Activated T-helper 1 cell treated with anti-CD3 and anti-CD28 coated beads, Interleukin-2, amount 50 U/mL, for 16 hours (primary cell): ENCODE measurements at places on chromosomes 4 and X.

GRCh38 chrX:148620023-148620422, 119.6 kb downstream of the AFF2 start:
- DNase-seq = no peak

DNA sequence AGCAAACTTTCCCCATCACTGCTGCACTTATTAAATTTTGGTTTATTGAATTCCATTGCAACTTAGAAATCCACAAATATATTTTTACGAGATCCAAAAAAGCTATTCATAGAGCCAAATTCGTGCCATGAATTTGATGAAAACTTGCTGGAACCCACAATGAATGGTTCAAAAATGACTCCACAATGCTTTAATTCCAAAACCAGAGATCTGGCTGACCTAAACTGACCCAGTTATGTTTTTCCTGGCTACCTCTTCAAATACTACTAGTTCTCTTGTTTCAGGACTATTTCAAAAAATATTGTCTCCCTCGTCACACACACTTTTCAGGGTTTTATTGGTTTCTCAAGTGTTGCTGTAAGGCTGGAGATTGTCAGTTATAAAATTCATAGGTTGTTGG, 474.8 kb downstream of the PDGFC start:
- no peak for DNase-seq

DNA sequence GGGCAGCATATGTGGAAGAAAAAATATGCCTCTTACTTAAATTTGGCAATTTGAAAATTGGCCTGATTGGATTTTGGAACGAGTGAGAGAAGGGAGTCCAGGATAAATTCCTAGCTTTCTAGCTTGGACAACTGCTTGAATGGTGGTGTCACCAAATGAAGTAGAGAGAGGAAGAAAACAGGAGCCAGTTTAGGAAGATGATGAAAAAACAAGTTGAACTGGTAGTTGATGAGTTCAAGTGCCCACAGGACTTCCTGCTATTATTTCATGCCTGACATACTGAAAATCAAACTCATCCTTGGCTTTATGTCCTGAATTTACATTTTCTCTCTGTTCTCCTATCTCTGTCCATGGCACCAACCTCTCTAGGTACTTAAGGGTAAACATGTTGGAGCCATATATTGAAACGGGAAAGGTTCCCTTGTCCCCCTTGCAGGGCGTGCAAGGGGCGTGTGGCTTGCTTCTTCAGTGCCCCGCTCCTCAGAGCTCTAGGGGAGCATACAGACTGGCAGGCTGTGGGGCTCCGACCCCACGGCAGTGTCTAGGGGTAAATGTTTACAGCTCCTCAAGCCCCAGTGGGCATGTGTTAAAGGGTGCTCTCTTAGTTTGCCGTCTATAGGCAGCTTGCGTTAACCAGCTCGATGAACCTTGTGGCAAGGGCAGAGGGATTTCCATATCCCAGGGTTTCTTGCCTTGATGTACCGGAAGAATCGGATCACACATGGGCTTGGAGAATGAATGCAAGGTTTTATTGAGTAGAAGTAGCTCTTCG, 250.7 kb upstream of the PGRMC2 start:
- DNase-seq = no peak

DNA sequence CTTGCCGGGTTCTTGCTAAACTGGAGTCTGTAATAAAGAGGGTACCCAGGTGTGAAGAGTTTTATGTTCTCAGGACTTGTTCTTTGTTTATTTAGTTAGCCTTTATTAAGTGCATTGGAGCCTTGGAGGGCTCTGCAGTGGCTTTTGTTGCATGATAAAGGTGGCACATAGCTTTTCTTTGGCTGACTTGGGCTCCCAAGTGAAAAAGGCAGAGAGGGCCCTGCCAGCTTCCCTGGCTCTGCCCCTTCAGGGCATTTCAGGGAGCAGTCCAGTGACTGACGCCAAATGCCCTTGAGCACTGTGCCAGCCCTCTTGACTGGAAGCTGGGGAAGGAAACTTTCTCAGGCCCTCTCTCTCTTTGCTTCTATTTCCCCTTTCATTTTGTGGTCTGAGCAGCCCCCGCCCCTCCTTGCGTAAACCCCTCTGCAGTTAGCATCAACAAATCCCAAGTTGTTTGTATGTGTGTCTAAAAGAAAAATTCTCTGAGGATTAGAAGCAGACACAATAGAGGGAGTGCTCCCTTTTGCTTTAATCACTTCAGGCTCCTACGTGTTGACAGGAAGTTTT, 152.2 kb downstream of the NHS start:
- DNase-seq = no peak

GRCh38 chrX:13064599-13065143, 20.3 kb upstream of the FAM9C start:
- DNase-seq = no peak

- no peak for DNase-seq
These were observed 320.3 kb upstream of the TECRL start for GRCh38 chr4:64729561-64729960.

DNA sequence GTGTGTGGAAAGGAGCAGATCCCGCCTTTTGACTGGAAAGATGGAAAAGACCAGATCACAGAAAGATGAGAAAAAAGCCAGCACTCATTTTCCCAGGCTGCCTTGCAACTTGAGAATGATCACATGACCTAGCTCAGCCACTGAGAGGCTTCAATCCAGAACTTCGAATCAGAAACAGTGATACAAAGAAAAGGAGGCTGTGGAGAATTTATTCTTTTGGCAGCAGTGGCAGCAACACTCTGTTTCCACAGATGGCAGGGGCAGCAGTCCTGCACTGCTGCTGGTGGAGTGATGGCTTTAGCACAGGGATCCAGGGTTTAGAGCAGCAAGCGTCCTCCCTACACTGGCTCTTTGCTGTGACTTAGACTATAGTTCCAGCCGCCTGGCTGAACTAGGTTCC, 77.8 kb upstream of the SH3RF1 start:
- no peak for DNase-seq

DNA sequence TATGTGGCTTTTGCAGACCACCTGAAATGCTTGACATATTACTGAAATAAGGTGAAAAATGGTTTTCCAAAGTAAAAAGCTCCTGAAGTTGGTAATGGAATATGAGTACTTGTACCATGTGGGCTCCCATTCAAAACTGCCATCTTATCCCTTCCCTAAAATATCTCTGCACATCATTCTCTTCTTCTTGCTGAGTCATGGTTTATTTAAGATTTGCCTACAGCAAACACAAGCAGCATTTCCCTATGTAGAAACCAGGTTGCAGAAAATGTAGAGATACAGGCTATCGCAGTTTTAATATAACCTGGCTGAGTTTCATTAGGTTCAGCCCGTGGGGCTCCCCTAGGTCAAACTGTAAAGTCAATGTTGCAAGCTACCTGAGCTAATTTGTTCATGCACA, 270.1 kb downstream of the NLGN4X start:
- DNase-seq = no peak

- no peak for DNase-seq
These were observed 68.2 kb downstream of the ARHGAP6 start for GRCh38 chrX:11597479-11597878.

- no peak for DNase-seq
These were observed 59.9 kb upstream of the FAM241A start for GRCh38 chr4:112085156-112086035.

DNA sequence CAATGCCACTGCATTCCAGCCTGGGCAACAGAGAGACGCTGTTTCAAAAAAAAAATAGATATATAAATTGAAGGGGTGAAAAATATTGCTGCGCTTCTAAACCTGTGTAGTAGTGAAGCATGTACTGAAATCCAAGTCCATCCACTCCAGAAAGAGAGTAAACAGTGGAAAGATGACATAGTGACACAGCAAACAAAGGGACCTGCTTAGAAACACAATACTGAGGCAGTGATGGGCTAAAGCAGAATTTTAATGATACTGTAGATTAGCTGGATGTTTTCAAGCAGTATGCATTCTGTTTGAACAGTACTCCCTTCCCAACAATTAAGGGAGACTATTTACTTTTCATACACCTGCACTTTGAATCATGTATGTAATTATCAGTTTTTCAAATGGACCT, 42.5 kb downstream of the TFDP3 start:
- no peak for DNase-seq

GRCh38 chr4:137614491-137614890, 82.2 kb upstream of the PCDH18 start:
- DNase-seq = no peak

- no peak for DNase-seq
These were observed 13.2 kb downstream of the SPOCK3 start for GRCh38 chr4:167221084-167221483.

DNA sequence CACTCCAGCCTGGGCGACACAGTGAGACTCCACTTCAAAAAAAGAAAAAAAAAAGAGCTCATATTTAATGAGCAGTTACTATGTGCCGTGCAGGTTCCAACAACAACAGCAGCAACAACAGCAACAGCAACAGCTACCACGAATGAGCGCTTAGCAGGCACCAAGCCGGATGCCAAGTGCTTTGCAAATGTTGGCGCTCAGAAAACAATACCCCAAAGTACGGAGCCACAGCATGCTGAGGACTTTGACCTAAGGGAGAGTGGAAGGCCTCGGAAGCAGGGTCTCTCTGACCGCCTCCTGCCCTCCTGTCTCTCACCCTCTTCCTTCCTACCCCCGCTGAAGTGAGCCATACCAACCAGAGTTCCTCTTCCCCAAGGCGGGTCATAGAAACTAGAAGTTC, 102.2 kb upstream of the AFAP1 start:
- no peak for DNase-seq

DNA sequence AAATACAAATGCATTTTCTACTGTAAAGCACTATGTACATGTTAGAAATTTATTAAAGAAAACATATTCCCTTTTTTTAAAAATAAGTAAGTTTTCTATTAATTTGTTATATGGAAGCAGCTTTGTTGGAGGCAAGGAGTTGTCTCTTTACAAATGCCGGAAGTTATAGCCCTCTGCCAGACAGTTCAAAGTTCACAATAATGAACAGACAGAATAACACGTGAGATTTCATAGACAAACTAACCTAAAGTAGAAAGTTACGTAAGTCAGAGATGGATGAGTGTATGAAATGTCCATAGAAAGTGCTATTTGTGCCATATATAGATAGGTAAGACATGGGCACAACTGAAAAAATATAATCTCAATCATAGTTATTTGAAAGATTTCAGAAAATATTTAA, 43.9 kb upstream of the NEIL3 start:
- no peak for DNase-seq

DNA sequence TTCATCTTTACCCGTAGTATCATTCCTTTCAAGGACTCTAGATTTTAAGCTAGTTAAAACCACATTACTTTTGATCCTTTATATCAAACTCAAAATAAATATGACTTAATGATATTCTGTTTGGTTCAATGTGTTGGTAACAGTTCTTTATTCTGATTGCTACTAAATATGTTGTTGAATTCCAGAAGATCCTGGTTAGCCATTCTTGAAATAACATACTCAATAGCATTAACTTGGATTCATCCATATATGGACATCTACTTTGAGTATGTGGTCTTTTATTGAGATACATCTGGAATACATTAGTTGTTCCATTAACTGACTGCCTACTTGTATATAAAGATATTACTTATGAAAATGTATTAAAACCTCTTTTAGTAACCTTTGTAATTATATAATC, 27.5 kb upstream of the PCDH18 start:
- DNase-seq = no peak

DNA sequence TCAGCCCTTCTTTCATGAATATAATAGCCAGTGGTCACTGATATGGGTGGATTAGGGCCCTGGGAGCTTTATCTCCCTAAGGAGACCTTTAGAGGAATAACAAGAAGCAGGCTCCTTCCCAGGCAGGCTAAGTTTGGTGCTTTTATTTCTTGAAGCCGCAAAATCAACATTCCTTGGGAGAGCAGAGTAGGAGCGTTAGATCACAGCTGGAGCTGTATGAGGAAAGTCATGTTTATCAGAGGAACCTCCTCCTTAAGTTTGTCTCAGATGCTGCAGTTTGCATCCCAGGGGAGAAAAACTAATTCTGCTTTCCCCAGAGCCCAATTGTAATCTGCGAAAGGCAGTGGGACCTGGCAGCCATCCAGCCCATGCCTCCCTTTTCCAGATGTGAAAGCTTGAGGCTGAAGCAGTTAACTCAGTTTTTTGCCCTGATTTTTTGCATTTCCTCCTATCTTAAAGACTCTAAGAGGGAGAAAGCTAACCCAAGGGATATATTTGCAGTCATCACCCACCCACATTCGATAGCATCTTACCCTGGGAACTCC, 186.0 kb upstream of the FRMPD4 start:
- DNase-seq = no peak

- no peak for DNase-seq
These were observed 172.6 kb downstream of the RBM46 start for GRCh38 chr4:154953691-154954090.

DNA sequence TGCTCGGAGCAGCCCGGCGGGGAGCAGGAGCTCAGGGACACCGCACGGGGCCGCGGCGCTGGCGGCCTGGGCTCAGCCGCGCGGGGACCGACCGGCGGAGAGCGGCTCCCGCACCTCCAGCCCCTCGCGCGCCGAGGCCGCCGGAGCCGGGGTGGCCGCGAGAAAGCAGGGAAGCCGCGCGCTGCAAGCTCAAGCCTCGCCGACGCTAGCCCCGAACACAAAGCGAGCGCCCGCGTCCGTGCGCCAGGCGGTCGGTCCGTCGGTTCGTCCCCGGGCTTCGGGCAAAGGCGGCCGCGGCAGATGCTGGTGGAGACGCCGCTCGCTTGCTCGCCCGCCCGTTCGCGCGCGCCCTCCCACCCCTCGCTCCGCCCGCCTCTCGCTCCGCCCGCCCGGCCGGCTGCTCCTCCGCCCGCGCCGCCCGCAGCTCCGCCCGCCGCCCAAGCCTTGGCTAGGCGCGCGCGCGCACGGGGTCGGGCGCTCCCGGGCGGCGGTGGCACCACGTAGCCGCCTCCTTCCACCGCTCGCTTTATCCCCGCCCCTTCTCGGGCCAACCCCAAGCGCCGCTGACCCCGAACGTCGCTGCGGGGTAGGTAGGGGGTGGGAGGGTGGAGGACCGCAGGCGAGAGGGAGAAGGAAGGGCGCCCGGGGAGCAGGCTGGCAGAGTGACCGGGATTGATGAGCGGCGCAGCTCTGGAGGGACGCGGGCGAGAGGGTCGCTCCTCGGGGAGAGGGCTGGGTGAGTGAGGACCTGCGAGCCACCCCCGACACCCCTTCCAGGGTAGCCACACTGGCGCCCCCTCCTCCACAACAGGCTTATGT, at the start of gene TSPAN5:
TSPAN5 (minus strand) TSS at position 325 of the 819 bp plus-strand sequence.
- DNase-seq = peak; percentile 58

DNA sequence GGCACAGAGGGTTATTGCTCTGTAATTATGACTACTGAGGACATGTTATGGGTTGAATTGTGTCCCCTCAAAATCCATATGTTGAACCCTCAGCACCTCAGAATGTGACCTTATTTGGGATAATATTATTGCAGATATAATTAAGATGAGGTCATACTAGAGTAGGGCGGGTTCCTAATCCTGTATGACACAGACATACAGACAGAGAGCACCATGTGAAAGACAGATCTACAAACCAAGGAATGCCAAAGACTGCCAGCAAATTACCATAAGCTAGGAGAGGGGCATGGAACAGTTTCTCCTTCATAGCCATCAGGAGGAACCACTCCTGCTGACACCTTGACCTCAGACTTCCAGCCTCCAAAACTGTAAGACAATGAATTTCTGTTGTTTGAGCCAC, 115.2 kb upstream of the OTUD4 start:
- no peak for DNase-seq
